Stimulated activated CD8-positive, alpha-beta memory T cell treated with anti-CD3 and anti-CD28 coated beads, Interleukin-7, amount 100 ng/mL, for 1 hour (primary cell): ENCODE measurements at places on chromosomes 5 and 9.

GRCh38 chr9:31232485-31232884 lies 1152.0 kb upstream of the ACO1 start:
- no peak for DNase-seq

GRCh38 chr9:72579880-72580550 lies 58.6 kb downstream of the TMC1 start:
- DNase-seq = no peak

- no peak for DNase-seq
Measured at GRCh38 chr9:20782289-20782688, 98.2 kb downstream of the FOCAD start.

- no peak for DNase-seq
Measured at GRCh38 chr5:32627219-32627870, 42.0 kb downstream of the SUB1 start.

GRCh38 chr5:147671365-147671764 lies 111.2 kb downstream of the JAKMIP2 start:
- DNase-seq = no peak

GRCh38 chr5:147065071-147065470 lies 169.8 kb upstream of the STK32A start:
- DNase-seq = no peak

DNA sequence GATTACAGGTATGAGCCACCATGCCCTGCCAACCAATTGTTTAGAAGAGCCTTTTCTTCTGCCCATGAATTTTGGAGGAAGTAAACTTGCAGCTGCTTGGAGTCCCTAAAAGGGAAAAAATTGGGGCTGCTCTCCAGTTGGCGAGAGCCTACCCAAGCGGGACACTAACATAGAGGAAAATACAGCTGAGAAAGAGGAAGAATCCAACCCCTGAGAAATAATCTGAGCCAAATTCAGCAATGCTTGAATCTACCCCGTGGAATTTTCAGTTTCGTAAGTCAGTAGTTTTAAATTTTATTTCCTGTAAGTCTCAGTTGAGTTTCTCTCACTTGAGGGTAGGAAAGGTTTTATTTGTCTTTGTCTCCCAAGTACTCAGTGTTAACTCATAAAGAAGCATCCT lies 30.4 kb upstream of the UBTD2 start:
- no peak for DNase-seq

DNA sequence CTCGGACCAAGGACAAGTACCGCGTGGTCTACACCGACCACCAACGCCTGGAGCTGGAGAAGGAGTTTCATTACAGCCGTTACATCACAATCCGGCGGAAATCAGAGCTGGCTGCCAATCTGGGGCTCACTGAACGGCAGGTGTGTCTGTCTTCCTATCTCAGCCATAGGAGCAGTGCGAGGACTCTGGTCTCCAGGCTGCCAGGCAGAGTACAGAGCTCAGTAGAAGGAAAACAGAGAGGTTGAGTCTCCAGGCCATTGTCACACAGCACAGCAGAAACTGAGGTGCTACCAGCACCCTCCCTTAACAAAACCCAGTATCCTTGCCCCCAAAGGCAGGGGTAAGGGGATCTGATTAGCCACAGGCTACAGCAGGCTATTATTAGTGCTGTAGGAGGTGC lies 7.1 kb upstream of the SLC6A7 start:
- DNase-seq = no peak

DNA sequence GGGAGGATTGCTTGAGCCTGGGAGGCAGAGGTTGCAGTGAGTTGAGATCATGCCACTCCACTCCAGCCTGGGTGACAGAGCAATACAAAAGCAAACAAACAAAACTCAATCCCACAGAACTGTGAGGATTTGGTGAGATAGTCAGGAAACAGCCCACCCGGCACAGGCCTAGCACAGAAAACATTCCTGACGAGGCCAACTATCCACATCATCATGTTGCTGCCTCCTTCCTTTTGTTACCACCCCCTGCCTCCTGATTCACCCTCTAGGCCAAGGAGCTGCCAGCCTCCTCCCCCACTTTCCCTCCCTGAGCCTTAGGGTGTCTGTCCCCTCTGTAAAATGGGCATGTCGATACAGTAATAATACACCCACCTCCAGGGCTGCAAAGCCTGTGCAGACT lies 39.0 kb downstream of the STK10 start:
- DNase-seq = no peak

DNA sequence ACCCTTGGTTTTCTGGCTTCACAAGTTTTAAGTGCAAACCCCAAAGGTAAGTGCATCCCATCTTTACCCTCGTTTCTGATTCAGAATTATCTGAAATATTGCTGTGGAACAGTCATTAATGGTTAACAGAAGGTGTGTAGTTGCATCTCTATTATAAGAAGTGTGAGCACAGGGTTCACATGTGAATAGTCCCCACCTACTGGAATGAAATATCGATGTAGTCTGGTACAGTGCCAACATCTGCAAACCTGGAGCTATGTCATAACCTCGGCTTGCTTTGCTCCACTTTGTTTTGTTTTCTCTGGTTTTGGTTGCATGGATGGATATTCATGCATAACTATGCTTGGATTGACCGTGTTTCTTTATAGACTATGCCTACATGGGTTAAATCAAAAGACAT lies 12.6 kb downstream of the HTR4 start:
- no peak for DNase-seq

GRCh38 chr9:79224672-79225433 lies 346.9 kb upstream of the TLE4 start:
- DNase-seq = no peak

DNA sequence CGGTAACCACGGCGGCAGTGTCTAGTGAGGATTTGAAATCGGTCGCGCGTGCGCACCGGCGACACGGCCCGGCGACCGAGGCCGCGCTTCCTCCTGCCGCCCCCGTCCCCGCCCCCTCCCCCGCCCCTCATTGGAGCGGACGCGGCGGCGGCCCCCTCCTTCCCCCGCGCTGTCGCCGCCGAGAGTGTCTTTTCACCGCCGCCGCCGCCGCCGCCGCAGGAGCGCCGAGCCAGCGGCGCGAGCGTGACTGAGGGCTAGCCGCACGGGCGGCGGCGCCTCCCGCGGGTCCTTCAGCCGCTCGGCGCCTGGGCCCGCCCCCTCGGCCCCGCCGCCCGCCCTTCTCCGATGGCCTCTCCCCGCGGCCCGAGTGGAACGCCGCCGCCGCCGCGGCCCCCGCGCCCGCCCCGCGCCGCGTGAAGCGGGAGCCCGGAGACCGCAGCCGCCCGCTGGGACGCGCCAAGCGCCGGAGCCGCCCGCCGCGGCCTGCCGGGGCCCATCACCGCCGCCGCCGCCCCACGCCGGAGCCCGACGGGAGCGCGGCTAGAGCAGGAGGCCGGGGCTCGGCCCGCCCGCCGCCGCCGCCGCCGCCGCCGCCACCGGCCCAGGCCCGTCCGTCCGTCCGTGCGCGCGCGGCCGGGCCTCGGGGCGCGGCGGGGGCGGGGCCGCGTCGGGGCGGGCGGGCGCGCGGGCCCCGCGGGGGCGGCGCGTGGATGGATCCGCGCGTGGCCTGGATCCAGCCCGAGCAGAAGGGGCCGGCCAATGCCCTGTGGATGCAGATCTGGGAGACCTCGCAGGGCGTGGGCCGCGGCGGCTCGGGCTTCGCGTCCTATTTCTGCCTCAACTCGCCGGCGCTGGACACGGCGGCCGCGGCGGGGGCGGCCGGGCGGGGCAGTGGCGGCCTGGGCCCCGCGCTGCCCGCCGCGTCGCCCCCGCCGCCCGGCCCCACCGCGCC lies at the start of gene TENT4A:
TENT4A (plus strand) TSS at position 159 of the 952 bp plus-strand sequence; CDS start at position 711, 552 bp downstream.
- no peak for DNase-seq

- DNase-seq = no peak
Measured at GRCh38 chr5:172725273-172725672, 45.7 kb downstream of the DUSP1 start.
